Pancreas (tissue), 10 donors: ENCODE measurements at places on chromosomes 16 and 17. TPM values are rescaled to one million over a fixed set of nuclear protein-coding genes. Genes with fewer than 3 reads are reported as not detected.

Gene TAOK2
- total RNA-seq: 14.3 TPM

Gene KRTAP4-5
- total RNA-seq: not detected

Gene KRTAP2-3
- total RNA-seq: not detected

Gene RILP
- total RNA-seq: 8.1 TPM

Gene TMEM107
- 6.2 TPM for total RNA-seq

Gene ITGAL
- total RNA-seq: 4.2 TPM

Gene KIF2B
- not detected for total RNA-seq

Gene OSGIN1
- total RNA-seq: 3.8 TPM

Gene NPIPA7
- total RNA-seq: 5.4 TPM

- no peak for DNase-seq
These were observed 66.6 kb upstream of the ZNF469 start for GRCh38 chr16:88316151-88316550.

- DNase-seq: no peak
These were observed 11.6 kb downstream of the DPEP1 start for GRCh38 chr16:89624777-89625761.

- peak; percentile 76 for DNase-seq
These were observed 18.4 kb upstream of the ITGA3 start for GRCh38 chr17:50037321-50038107.

GRCh38 chr16:58109881-58110280 is 19.3 kb downstream of the CFAP20 start:
- DNase-seq: no peak

GRCh38 chr16:55280587-55280986 is 43.4 kb upstream of the IRX6 start:
- DNase-seq: no peak

- DNase-seq: no peak
These were observed 510.7 kb downstream of the MAF start for GRCh38 chr16:79089735-79090284.

- DNase-seq: no peak
These were observed 190.2 kb upstream of the CDH11 start for GRCh38 chr16:65312071-65312470.

DNA sequence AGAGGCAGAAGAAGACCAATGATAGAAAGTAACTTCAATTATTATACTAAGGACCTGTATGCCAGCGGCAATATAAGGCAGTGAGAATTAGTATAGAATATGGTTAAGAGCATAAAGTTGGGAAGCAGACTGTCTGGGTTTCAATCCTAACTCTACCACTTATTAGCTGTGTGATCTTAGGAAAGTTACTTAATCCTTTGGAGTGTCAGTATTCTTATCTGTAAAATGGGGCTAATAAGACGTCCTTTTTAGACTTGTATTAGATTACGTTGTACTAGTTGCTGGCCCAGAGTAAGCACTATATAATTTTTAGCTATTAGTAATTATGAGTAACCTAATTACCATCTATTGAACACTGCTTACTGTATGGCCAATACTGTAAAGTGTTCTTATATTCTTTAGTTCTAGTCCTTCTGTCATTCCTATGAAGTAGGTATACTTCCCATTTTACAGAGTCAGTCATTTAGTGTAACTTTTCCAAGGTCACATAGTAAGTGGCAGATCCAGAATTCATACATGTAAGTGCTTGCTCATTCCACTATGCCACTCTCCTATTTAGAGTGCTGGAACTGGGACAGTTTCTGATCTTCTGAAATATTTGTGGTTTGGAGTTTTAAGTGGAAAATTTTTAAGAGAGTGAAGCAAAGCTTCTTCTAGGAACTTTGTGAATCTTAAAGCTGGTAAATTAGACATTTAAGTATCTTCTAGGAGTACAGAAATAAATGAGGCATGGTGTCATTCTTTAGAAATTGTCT is 22.5 kb downstream of the HEATR9 start:
- DNase-seq: no peak

DNA sequence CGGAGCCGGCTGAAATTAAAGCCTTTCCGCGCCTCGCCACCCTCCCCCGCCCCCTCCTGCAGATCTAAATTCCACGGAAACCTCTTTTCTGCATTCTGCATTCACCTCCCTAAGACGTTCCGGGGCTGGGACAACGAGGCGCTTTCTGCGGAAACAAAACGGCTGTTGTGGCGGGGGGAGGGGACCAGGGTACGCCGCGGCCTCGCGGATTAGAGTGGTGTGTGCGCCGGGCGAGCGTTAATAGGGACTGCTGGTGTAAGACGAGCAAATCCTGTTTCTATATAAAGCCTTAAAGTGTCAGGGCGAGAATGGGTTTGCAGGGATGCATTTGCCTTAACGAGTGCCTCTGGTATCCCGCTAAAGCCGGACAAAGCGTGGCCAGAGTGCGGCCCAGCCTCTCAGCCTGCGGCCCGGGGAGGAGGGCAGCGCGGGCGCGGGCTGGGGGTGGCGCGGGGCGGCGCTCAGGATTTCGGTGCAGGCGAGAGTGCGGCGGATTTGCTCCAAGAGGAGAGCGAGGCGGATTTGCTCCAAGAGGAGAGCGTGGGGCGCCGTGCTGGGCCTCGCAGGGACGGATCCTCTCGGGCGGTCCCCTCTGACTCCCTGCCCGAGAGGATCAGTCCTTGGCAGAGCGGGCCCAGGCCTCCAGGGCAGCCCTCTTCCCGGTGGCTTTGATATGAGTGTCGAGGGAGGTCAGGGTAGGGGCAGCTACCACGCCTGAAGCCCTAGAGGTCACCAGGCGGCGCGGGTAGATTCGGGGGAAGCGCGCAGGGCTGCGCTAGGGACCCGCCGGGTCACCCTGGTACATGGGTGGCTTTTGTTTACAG is 5.1 kb downstream of the BAHCC1 start:
- DNase-seq: no peak

DNA sequence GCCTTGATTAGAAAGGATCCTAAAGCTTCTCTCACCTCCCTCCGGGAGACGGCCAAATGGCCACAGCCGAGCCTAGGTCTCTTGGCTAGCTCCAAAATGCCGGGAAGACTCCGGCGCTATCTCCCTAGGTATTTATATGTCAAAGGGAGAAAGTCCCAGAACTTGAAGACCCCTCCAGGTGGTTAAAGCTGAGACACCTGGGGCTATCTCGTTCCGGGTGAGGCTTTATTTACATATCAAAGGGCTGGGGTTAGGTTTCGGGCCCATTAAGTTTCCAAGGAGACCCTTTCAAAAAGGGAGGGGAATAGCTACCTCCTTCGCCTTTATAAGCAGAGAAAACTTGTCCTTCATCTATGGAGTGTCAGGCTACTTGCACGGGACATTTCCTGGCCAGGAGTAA is 70.9 kb upstream of the KIFC3 start:
- DNase-seq: no peak

DNA sequence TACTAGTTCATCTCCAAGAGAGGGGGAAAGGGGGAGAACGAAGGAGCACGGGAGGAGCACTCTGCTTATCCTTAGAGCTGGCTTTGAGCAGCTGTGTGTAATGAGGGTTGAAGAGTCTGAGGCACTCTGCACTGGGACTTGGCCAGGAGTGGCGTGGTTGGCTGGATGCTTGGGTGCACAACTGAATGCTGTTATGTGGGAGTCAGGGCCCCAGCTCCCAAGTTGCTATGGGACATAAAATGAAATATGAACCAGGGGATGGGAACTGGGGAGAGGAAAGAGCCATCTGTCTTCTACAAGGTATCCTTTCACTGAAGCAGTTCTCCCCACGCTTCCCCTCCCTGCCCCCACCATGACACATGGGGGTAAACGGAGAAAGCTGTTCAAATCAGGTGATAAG is 105.9 kb upstream of the ANKFN1 start:
- DNase-seq: no peak

DNA sequence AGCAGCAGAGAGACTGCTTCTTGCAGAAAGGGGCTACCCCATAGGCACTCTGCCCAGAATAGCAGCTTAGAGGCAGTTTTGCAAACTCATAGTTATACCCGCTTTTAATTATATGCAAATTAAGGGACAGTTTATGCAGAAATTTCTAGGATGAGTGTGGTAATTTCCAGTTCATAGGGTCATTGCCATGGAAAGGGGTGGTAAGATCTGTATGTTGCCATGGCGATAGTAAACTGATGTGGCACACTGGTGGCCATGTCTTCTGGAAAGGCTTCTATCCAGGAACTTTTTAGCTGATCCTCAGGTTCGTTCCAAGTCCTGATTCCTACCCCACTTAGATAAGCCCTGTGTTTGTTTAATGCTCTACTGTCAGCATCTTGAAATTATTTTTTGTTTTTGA is 6.2 kb downstream of the STXBP4 start:
- no peak for DNase-seq

GRCh38 chr16:85717393-85718152 is 28.8 kb upstream of the GINS2 start:
- peak; percentile 49 for DNase-seq

DNA sequence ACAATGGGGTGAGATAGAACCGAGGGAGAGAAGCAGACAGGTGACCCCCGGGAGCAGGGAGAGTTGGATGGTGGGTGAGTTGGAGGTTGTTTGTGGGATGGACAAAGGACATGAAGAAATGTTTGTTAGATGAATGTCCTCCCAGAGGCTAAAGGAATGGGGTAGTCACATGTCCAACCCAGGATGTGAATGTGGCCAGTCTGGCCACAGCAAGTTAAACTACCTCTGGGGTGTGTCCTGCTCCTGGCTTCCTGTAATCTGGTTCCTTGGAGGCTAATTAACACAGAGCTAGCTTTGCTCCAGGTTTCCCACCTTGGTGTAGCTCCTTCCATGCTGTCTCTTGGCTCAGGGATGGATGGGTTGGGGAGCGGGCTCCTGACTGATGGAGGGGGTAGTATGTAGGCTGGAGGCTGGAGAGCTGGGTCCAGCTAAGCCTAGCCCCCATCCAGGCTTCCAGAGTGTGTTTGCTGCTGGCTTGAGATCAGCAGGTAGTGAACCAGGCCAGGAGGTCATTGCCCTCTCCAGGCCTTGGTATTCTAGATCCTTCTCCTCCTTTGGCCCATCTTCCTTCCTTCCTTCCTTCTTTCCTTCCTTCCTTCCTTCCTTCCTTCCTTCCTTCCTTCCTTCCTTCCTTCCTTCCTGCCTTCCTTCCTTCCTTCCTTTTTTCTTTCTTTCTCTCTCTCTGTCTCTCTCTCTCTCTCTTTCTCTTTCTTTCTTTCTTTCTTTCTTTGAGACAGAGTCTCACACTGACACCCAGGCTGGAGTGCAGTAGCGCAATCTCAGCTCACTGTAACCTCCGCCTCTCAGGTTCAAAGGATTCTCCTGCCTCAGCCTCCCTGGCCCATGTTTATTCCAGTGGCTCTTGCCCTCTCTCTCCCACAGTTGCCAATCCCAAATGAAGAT is 28.0 kb upstream of the UBE2G1 start:
- no peak for DNase-seq

GRCh38 chr17:76191896-76192295 is 48.4 kb downstream of the RNF157 start:
- no peak for DNase-seq

- no peak for DNase-seq
These were observed 62.7 kb upstream of the GSE1 start for GRCh38 chr16:85550422-85550864.

DNA sequence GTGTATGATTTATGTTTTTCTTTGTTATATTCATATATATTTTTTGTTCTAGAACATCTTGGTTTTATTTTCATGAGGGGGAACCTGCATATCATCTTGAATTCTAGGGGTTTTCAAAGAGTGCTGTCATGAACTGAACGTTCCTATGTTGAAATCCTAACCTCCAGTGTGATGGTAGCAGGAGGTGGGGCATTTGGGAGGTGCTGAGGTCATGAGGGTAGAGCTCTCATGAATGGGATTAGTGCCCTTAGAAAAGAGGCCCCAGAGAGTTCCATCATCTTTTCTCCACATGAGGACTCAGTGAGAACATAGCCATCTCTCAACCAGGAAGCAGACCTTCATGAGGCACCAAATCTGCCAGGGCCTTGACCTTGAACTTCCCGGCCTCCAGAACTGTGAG is 34.6 kb upstream of the CCDC182 start:
- DNase-seq: no peak

GRCh38 chr16:12330946-12331345 is 354.4 kb downstream of the SNX29 start:
- DNase-seq: no peak

- DNase-seq: no peak
These were observed 451.4 kb upstream of the CCL2 start for GRCh38 chr17:33803686-33804085.

GRCh38 chr16:12062343-12063003 is 85.9 kb downstream of the SNX29 start:
- DNase-seq: no peak
